Adipocyte (in vitro differentiated cells): ENCODE measurements at places on chromosomes 6 and 20.

DNA sequence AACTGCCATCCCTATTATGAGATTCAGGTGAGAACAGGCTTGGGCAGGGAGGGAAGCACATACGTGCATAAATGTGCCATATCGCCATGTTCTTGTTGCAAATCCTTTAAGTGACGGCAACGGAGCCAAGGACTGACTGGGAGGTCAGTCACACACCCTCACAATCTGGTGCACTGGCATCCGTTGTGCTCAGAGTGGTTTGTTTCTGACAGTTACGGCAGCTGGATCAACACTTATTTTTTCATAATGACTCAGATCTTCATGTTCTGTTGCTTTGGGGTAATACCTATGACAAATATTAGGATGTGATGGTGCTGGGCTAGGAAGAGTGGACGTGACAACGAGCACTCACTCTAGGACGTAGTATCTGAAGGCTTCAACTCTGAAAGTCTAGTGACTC, 56.2 kb upstream of the PREP start:
- no peak for DNase-seq

DNA sequence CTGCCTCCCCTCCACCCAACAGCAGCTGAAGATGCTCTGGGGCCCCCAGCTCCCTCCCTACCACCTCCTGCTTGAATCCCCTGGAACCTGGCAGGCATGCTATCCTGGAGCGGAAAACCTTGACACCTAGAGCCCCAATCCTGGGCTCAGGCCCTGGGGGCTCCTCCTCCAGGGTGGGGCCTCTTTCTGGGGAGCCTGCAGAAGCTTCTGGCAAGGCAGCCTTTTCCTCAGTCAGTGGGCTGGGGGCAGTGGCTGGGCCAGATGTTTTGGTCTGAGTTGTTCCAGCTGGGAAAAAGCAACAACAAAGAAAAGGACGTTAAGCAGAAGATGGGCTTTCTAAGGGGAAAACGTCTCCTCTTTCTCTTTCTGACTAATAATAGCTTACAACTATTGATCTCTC, 21.1 kb downstream of the KIAA1755 start:
- DNase-seq, result no peak

DNA sequence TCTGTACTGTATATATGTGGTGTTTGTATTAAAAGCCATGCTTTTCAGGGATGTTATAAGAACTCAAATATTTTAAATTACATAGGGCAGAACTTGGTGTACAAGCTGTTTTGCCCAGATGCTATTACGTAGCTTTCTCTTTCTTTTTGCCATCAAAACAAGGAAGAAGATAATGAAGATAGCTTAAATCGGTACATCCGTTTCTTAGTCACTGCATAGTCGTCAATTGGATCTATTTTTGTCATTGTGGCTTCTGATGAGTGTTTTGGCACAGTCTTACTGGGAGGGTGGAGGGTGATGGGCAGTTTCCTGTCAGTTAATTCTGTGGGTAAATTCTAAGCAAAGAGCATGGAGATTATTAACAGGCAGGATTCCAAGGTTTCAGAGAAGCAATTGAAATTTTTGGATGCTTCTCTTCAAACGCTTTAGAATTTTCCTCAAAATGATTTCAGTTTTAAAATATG, 649.1 kb upstream of the GJE1 start:
- DNase-seq, result peak; percentile 75

DNA sequence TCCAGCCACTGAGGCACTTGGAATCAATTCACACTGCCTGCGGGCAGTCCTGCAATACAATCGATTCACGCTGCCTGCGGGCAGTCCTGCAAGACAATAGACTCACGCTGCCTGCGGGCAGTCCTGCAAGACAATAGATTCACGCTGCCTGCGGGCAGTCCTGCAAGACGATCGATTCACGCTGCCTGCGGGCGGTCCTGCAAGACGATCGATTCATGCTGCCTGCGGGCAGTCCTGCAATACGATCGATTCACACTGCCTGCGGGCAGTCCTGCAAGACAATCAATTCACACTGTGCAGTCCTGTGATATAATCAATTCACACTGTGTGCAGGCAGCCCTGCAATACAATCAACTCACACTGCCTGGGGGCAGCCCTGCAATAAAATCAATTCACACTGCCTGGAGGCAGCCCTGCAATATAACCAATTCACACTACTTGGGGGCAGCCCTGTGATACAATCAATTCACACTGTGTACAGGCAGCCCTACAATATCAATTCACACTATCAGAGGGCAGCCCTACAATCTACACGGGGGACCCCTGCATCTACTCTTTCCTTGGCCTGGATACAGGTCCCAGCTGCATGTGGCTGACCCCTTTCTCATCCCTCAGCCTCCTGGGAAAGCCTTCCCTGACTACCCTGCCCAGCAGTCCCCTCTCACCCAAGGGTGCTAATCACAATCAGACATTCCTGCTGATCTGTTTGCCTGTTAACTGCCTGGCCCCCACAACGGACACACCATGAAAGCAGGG, 10.4 kb downstream of the TAF4 start:
- no peak for DNase-seq

- DNase-seq, result no peak
Measured at GRCh38 chr20:48171626-48172356, 386.5 kb upstream of the SULF2 start.

DNA sequence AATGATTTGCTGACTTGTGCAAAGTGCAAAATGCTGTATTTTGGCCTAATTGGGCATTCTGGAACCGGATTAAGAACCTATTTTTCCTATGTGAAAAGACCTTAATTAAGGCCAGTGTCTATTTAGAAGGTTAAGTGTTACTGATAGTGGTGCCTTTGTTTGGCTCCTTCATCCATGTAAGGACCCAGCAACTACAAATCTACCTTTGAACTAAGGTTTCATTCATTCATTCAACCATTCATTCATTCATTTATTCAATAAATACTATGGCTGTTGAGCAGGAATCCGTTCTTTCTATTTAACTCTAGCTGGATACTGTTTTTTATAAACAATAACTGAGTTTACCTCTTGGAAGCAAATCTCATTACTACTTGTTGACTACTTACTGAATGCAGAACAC, 33.6 kb downstream of the MAPK14 start:
- DNase-seq, result no peak

DNA sequence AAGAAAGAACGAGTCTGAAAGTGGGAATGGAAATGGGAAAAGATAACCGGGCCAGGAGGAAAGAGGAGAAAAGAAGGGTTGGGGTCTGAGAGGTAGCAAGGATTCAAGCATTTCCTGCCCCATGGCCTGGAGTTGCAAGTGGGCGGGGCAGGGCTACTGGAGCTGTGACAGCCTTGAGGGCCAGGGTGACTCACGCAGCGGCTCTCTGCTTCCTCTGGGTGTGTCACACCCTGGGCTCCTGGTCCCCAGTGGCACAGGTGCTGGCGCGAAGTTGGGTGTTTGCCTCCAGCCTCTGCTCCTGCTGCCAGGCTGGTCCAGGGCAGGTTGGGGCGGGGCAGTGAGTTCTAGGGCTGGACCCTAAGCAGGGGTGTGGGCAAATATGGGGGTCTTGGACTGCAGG, 3.3 kb upstream of the ULBP3 start:
- DNase-seq, result no peak

DNA sequence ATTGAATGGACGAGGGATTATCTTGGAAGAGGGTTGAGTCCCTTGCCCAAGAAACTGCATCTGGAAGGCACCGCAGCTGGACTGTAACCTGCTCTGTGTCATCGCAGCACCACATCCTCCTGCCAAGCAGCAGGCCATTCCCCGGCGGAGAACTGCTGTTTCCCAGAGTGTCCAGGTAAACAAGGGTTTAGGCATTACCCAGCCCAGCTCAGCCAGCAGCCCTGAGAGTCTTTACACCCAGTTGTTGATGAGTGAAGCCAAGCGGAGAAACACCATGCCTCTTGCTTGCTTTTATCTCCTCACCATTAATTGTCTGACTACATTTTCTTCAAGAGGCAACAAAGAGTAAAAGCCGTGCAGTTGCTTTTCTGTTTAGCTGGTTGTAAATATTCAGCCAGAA, 104.1 kb downstream of the CDH4 start:
- DNase-seq, result no peak
